Esophagus muscularis mucosa (tissue), 4 donors: ENCODE measurements at places on chromosomes 1 and 21. TPM values are rescaled to one million over a fixed set of nuclear protein-coding genes. Genes with fewer than 3 reads are reported as not detected.

The FAM177B gene
- total RNA-seq, result not detected

DNA sequence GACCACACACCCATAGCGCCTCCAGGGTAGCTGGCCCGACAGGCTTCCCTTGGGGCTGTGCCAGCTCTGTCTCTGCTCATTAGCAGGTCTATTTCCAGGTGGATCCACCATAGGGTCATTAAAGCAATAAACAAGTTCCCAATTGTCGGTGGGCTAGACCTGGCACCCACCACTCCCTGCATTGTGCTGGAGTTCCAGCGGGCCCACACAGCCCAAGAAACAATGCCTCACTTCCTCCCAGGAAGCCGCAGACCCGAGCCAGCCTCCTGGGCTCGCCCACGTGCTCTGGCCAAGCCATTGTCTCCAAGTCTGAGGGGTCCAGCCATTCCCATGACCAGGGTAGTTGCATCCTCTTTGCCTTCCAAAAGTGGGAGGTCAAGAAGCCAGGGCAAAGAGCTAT is 27.5 kb upstream of the SOX13 start:
- no peak for DNase-seq

GRCh38 chr1:202123336-202123813 is 658 bp downstream of the GPR37L1 start:
- no peak for DNase-seq

- no peak for DNase-seq
Observed at GRCh38 chr1:235938709-235939479, 72.2 kb upstream of the LYST start.

- DNase-seq, result no peak
Observed at GRCh38 chr1:29352719-29353420, 116.5 kb downstream of the PTPRU start.

GRCh38 chr1:28296401-28297261 is 32.2 kb upstream of the MED18 start:
- DNase-seq, result no peak

DNA sequence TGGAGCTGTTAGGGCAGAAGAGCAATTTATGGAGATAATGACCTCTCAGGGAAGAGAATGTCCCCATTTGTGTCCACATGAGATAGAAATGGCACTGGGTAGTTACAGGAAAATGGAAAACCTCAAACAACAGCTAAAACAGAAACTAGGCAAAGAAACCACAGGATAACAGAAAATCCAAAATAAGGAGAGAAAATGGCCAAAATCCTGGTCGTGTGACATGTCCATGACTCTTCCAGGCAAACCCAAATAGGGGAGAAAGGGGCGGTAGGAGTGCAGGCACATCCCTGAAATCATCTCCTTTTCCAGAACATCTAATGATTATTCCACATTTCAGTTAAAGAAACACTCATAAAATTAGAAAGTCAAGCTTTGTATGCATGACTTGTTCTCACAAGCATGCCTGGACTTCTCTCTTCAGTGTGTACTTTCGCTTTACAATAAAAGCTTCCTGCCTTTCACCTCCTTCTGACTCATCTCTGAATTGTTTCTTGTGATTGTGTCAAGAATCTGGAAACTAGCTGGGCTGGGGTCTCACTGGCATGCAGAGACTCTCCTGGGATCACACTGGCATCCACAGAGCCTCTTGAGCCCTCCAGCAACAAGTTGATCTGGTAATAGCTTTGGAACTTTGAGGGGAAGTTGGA is 171.4 kb upstream of the ZP4 start:
- DNase-seq, result no peak

GRCh38 chr21:44994695-44995342 is 55.0 kb downstream of the SLX9 start:
- no peak for DNase-seq
